ENCODE measurements at places on chromosomes 2 and 18. TPM values are rescaled to one million over a fixed set of nuclear protein-coding genes. Genes with fewer than 3 reads are reported as not detected.
A peak's percentile ranks its signal among the peaks of the same experiment; 100 is the strongest.

AQP12B gene
- total RNA-seq: not detected

CBLN2 gene
- total RNA-seq: not detected

EGR4 gene
- 0.52 TPM for total RNA-seq

CDK15 gene
- total RNA-seq: not detected

PSD4 gene
- 141 TPM for total RNA-seq

DNA sequence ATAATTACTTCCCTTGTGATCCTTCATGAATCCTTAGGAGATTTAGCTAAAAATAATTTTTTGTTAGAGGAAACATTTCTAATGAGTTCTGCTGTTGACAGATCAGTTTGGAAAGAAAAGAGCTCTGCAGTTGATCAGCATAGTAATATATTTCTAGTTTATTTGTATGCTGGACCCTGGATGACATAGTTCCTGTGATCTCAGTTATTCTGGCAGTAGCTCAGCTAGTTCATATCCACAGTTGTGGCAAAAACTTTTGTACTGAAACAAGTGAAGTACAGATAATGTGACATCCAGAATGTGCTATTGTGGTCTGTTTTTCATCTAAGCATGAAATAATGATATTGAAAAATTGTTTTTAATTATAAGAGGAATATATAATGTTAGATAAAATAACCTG, 33.7 kb downstream of the ABI2 start:
- DNase-seq: no peak

DNA sequence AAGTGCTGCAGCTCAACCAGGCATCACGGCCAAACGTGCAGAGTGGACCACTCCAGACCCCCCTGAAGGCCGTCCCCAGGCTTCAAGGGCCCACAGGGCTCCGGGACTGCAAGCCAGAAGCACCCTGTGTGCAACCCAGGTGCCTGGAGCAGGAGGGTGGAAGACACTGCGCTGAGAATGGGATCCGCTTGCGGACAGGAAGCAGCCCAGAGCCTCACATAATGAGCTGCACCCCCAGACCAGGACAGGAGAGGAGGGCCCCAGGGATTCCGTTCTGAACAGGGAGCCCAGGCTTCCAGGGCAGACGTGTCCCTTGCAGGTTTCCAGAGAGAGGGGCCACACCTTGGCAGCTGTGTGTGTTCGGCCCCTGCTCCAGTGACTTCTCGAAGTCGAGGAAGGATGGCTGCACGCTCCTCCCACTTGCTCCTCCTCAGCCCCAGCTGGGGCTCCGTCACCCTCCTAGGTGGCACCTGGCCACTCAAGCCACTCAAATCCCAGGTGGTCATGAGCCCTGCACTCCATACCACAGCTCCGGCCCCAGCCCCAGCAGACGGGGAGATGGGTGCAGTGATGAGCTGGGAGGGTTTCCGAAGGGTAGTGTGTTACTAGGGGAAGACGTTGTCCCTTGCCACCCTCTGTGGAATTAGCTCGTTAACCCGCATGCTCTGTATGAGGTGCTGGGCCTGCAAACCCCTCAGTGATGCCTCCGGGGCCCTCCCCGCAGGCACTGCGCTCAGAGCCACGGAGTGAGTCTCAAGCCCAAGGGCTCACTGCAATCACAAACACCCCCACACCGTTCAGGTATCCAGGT, 79.2 kb downstream of the NDUFA10 start:
- peak; percentile 8 for DNase-seq

DNA sequence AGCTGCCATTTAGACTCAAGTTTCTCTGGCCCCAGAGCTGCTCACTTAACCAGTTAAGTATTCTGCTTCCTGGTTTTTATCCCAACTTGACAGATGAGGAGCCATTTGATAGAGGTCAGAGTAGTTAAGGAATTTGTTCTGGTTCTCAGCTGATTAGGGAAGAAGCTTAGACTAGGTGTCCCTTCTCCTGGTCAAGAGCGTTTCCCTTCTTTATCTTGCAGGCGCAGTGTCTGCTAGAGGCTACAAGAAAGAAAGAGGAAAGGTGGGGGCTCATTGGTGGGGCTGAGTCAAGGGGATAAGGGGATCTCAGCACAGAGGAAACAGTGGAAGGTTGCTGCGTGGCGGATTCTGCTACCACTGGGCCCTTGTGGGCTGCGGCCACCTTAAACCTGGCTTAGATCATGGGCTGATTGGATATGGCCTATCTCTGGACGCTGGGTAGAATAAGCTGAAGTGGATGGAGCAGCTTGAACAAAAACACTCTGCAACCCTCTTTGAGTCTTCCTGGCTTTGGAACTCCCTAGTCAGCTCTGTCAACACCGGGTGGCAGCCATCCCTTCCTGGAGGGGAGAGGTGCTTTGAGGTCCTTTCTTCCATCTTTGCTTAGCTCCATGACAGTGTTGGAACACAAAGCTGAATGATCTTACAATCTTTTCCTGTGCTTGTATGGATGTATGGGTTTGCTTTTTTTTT, 70.8 kb downstream of the QPCT start:
- DNase-seq: no peak

DNA sequence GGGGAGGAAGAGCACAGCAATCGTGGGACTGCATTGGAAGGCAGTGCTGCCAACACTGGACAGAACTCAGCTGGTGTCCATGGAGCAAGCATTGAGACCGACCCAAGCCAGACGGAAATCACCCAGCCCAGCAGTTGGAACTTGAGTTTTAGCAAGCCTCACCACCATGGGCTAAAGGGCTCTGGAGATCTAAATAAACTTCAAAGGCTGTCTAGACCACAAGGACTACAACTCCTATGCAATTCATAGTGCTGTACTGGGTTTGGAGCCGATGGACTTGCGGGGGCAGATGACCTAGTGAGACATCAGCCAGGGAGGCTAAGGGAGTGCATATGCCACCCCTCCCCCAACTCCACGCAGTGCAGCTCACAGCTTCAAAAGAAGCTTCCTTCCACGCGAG, 243.6 kb upstream of the SLC39A10 start:
- no peak for DNase-seq

DNA sequence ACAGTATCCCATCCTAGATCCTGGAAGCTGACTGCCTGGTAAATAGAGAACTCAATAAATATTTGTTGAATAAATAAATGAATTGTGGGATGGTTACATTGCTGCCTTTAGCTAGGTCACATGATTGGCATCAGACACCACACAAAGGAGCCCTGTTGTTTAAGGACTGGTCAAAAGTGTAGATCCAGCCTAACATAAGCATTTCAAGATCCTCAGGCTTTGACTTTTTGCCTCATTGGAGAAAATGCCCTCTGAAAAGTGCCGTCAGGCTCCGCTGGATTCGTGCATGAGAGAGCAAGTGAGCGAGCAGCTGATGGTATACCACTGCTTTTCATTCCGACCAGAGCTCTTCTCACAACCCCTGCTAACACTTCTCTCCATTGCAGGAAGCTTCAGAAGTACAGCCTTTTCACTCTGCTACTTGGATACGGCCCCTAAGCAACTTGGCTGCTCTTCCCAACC, 1.3 kb upstream of the ZNF24 start:
- no peak for DNase-seq

DNA sequence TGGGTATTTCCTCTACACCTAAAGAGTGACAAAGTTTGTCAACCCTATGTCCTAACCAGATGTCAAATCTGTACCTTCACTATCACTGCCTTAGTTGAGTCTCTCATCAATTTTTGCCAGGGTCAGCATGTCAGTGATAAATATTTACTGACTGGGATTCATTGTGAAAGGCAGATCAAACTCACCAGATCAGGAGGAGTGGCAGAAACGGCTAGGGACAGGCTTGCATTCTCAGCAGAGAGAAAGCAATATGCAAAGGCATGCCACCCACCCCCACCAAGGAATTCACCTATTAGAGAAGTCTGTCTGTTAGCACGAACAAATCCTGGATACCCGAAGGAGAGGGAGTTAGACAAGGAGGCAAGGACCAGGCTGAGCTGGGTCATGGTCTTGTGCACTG, 62.6 kb downstream of the PTPN2 start:
- no peak for DNase-seq

- DNase-seq: no peak
These were observed 50.5 kb downstream of the MAP4K4 start for GRCh38 chr2:101748000-101748399.

- DNase-seq: no peak
These were observed 251.8 kb upstream of the SMIM21 start for GRCh38 chr18:75679331-75679730.

GRCh38 chr2:239291475-239292350, 109.1 kb downstream of the HDAC4 start:
- DNase-seq: no peak

DNA sequence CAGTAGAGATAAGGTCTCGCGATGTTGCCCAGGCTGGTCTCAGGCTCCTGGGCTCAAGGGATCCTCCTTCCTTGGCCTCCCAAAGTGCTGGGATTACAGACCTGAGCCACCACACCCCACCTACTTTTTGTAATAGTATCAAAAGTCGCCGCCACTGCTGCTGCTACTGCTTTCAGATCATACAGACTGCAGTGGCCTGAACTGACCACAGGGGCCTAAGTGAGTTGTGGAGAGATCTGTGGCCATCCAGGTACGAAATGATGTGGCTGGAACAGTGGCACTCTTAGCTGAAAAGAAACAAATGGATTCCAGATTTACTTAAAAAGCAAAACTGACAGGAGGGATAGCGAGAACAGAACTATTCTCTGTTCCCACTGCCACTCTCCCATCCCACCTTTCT, 32.9 kb upstream of the POMC start:
- no peak for DNase-seq

DNA sequence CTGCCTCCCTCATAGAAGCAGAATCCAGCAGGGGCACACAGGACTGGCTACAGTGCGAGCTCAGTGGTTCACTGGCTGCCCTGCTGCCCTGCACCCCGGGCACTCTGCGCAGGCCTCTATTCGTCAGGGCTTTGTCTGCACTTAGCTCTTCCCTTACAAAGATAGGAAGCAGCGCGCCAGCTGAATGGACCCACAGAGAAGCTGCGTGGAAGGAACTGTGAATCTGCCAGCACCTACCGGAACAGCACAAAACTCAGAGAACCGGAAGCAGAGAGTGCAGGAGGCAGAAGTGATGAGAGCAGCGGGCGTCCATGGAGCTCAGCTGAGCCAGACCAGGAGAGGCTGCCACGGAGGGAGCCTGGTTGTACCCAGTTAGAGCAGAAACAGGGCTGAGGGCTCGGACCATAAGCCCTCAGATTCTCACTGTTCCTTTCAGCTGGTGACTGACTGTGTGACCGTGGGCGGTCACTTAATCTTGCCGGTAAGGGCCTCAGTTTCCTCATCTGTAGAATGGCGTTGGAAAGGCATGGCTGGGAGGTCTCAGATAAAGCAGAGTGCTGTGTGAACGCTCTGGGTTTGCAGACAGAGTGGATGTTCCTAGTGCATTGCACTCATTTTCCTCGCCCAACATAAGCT, 23.1 kb upstream of the SLC66A3 start:
- no peak for DNase-seq

GRCh38 chr2:221465776-221466175, 106.3 kb downstream of the EPHA4 start:
- DNase-seq: no peak

- no peak for DNase-seq
These were observed 52.7 kb upstream of the CALCRL start for GRCh38 chr2:187500585-187501359.

- DNase-seq: no peak
These were observed 701.4 kb downstream of the ERBB4 start for GRCh38 chr2:211837206-211837605.

Data from T-helper 17 cell (primary cell).